ENCODE measurements at places on chromosomes 16 and 17.

GRCh38 chr17:73997059-73997458 lies 206.4 kb upstream of the RPL38 start:
- no peak for DNase-seq

DNA sequence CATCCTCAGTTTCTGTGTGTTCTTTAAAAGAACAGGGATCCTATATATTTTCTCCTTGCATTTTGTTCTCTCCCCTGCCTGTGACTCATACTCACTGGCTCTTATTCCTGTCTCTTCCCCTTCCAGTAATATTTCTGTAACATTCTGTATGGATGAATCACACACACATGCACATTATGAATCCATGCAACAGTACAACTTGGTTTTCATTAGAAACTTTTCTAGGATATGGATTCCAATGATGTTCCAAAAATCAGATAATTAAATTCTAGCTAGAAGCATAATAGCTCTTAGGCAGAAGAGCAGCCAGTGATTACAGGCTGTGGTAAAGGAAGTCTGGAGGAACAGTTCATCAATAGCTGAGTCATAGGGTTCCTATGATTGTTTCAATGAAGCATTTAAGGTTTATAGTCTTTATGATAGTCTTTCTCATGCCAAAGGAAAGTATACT lies 119.6 kb upstream of the PMFBP1 start:
- no peak for DNase-seq

DNA sequence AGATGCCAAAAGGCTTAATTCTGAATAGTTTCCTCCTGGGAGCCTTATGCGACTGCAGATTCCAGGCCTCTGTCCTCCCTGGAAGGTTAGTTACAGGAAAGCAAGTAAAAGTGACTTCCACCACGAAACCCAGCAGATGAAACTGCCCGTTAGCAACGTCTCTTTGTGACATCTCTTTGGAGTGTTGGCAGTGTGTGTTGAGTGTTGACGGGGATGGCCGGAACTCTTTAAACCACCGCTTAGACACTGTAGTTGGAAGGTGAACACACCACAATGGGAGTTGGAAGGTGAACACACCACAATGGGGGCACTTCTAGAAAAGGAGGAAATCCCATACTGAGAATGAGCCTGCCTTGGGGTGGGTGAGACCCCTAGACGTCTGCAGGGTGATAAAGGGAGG lies 858 bp downstream of the SKAP1 start:
- DNase-seq = peak; percentile 64

DNA sequence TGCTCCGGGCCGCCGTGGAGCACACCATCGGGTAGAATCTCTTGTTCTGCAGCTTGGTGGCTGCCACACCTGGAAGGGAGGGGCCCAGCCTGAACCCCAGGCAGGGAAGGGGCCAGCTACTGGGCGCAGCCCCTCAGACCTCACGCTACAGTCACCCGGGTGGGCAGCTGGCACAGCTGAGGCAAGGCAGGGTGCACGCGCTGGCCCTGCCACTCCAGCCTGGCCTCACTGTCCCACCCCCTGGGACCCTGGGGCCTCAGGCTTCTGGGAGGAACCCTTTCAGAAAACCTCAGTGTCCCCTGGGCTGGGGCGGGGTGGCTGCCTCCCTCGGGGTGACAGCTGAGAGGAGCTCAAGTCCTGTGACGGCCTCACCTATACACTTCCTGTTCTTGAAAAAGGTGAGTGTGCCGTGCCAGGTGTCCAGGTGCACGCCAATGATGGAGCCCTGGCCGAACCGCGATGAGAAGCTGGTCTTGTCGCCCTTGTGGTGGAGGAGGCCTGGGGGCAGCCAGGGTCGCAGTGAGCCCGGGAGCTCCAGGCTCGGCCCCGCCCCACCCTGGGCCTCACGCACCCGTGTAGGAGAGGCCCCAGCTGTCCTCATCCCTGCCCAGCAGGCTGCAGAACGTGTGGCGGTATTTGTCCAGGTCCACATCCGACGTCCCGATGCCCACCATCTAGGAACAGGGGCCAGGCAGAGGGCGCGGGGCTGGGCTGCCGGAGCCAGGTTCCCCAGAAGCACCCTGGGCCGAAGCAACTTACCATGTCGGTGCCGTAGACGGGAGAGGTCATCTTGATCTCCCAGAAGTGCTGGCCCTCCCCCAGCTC lies 4.7 kb upstream of the MRPS34 start:
- no peak for DNase-seq

GRCh38 chr17:74259667-74260524 lies 14.1 kb upstream of the DNAI2 start:
- no peak for DNase-seq

- DNase-seq = no peak
These were observed 4.8 kb downstream of the PPP1R9B start for GRCh38 chr17:50145532-50146229.

DNA sequence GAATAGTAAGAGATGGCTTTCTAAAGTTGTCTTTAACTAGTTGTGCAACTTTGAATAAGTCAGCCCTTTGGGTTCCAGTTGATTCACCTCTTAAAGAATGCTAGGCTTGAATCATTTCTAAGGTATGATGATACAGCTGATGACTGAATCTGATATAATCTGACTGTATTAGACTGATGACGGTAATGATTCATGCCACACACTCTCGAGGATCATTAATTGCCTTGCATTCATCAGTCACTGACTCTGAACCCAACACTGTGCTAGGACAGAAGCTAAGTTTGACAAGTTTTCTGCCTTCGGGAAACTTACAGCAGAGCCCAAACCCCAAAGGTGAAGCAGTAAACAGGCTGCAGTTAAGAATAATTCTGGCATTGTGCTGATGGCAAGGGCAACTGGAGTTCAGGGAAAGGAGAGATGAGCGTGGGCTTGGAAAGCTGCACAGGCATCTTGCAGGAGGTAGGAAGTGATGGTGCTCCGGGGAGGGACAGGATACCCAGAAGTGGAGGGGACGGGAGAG lies 25.8 kb downstream of the ASIC2 start:
- DNase-seq = no peak

GRCh38 chr17:28738680-28739384 lies 5.0 kb upstream of the TRAF4 start:
- DNase-seq = peak; percentile 34

Data from CD8-positive, alpha-beta memory T cell (primary cell).